Prostate gland (tissue), 2 donors: ENCODE measurements at places on chromosomes 1 and 21.

DNA sequence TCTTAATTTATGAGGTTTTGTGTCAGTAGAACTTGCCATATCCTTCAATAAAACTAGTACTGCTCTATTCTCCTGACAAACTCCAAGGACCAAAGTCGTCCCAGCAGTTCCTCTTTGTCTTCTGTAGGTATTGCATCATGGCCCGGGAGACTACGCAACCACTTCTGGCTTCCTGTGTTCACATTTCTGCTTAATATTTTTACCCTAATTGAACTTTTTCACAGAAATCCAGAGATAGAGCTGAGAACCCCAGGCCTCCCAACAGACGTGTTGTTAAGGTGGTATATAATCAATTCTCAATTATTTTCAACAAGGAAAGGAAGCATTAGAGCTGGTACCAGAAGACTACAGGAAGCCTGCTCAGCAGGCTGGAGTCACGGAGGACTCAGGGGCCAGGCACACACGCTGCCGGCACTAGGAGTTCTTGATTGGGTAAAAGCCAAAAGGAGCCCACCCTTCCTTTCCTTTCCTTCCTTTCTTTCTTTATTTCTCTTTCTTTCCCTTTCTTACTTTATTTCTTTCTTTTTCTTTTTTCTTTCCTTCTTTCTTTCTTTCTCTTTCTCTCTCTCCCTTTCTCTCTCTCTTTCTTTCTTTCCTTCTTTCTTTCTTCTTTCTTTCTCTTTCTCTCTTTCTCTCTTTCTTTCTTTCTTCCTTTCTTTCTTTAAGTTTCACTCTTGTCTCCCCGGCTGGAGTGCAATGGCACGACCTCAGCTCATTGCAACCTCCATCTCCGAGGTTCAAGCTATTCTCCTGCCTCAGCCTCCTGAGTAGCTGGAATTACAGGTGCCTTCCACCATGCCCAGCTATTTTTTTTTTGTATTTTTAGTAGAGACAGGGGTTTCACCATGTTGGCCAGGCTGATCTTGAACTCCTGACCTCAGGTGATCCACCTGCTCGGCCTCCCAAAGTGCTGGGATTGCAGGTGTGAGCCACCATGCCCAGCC is 173.7 kb downstream of the ZBTB18 start:
- H3K27ac ChIP-seq: no peak overlapping the region
- no peak overlapping the region for H3K4me3 ChIP-seq
- no peaks in the 10 kb centered on the region for H3K4me1 ChIP-seq
- H3K36me3 ChIP-seq: no peaks in the 10 kb centered on the region
- DNase-seq: no peak
- no peaks in the 10 kb centered on the region for H3K27me3 ChIP-seq

DNA sequence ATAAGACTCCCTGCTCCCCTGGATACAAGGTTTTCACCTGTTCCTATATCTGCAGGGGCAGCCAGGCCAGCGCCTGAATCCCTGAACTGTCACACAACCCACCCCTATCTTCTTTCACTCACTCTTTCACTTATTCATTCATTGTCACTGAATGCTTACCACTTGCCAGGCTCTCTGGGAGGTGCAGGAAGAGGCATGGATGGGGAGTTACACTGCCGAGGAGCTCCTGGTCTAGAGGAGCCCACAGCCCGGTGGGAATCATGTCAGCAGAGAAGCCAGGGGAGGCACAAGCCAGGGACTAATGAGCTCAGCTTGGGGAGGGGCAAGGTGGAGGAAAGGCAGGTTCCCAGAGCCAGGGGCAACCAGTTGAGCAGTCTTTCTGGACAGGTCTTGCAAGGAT is 155.8 kb downstream of the TRABD2B start:
- H3K4me1 ChIP-seq: no peaks in the 10 kb centered on the region
- DNase-seq: no peak
- no peak overlapping the region for H3K4me3 ChIP-seq
- H3K27me3 ChIP-seq: no peaks in the 10 kb centered on the region

GRCh38 chr1:163094182-163094581 is 25.0 kb downstream of the RGS4 start:
- H3K4me1 ChIP-seq: no peaks in the 10 kb centered on the region
- no peaks in the 10 kb centered on the region for H3K36me3 ChIP-seq
- H3K4me3 ChIP-seq: no peak overlapping the region
- DNase-seq: no peak
- no peak overlapping the region for H3K27ac ChIP-seq

DNA sequence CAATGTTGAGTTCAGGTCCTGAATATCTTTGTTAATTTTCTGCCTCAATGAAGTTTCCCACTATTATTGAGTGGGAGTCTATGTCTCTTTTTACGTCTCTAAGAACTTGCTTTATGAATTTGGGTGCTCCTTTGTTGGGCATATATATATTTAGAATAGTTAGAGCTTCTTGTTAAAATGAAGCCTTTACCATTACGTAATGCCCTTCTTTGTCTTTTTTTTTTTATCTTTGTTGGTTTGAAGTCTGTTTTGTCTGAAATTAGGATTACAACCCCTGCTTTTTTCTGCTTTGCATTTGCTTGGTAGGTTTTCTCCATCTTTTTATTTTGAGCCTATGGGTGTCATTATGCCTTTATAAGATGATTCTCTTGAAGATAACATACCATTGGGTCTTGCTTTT is 10.9 kb downstream of the CLCA4 start:
- DNase-seq: no peak
- no peaks in the 10 kb centered on the region for H3K27me3 ChIP-seq
- H3K4me3 ChIP-seq: no peak overlapping the region

DNA sequence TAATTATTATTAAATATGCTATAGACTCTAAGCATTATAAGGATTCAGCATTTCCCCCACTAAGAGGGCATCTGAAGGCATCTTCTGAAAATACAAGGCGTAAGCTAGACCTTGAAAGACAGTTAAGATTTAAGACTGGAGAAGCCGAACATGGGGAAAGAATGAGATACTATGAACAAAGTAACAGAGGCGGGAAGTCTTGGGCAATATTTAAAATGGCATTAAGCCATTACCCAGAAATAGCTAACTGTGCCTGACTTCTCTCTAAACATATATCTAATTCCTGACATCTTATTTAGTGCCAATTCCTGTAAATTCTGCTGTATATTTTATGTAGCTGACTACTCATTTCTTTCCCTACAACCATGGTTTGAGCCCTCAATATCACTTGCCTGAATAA is 20.9 kb downstream of the DPH5 start:
- H3K4me3 ChIP-seq: no peak overlapping the region
- H3K27ac ChIP-seq: peak overlapping the region; percentile 30
- H3K4me1 ChIP-seq: no peaks in the 10 kb centered on the region
- peak; percentile 19 for DNase-seq
- no peaks in the 10 kb centered on the region for H3K27me3 ChIP-seq
- no peaks in the 10 kb centered on the region for H3K36me3 ChIP-seq

- peak; percentile 80 for DNase-seq
- no peak overlapping the region for H3K4me3 ChIP-seq
- H3K36me3 ChIP-seq: no peaks in the 10 kb centered on the region
- H3K4me1 ChIP-seq: peaks cover 4% of the 10 kb centered on the region
Observed at GRCh38 chr1:3359756-3360440, 94.6 kb upstream of the ARHGEF16 start.

DNA sequence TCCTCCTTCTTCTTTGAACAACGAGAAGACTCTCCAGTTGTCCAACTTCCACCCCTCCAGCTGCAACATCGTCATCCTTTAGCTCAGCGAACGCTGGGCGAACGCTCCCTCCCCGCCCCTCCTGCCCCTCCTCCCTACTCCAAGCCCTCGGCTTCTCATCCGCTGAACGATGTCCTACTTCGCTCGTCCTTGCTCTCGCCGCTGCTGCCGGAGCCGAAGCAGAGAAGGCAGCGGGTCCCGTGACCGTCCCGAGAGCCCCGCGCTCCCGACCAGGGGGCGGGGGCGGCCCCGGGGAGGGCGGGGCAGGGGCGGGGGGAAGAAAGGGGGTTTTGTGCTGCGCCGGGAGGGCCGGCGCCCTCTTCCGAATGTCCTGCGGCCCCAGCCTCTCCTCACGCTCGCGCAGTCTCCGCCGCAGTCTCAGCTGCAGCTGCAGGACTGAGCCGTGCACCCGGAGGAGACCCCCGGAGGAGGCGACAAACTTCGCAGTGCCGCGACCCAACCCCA is at the start of gene BCAN:
BCAN (plus strand) TSS at position 357 of the 504 bp plus-strand sequence. CDS start 3,938 bp downstream, outside the sequence.
- H3K4me3 ChIP-seq: peak within 1 kb of the TSS; percentile 31
- DNase-seq: no peak
- no peaks in the 10 kb centered on the region for H3K4me1 ChIP-seq
- H3K27ac ChIP-seq: no peak within 1 kb of the TSS
- H3K36me3 ChIP-seq: no peaks in the 10 kb centered on the region
- H3K27me3 ChIP-seq: peaks cover 31% of the 10 kb centered on the region

- peak overlapping the region; percentile 18 for H3K27ac ChIP-seq
- H3K36me3 ChIP-seq: no peaks in the 10 kb centered on the region
- H3K4me1 ChIP-seq: peaks cover 7% of the 10 kb centered on the region
- no peak for DNase-seq
- no peaks in the 10 kb centered on the region for H3K27me3 ChIP-seq
Observed at GRCh38 chr1:119472080-119472818, 34.8 kb upstream of the HSD3B1 start.

DNA sequence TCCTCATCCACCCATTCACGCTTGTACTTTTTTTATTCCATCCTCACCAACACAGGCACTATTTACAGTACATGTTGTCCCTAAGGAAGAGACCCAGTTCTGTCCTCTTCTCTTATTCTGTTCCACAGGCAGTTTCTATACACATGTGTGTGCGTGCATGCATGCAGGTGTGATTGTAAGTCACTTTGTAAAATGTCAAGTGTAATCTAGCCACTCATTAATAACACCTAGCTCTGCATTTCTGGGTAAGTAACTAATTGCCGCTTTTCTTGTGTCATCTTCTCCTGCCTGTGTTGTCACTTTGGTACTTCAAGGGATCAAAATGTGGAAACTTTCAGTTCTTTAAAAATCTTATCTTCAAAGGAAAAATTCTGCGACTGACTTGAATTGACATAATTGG is 377.2 kb downstream of the SEC16B start:
- H3K27ac ChIP-seq: no peak overlapping the region
- DNase-seq: no peak
- no peaks in the 10 kb centered on the region for H3K27me3 ChIP-seq
- H3K4me1 ChIP-seq: no peaks in the 10 kb centered on the region
- H3K4me3 ChIP-seq: no peak overlapping the region

- H3K4me3 ChIP-seq: no peak overlapping the region
- no peak for DNase-seq
Observed at GRCh38 chr1:217332431-217333065, 298.3 kb downstream of the GPATCH2 start.

DNA sequence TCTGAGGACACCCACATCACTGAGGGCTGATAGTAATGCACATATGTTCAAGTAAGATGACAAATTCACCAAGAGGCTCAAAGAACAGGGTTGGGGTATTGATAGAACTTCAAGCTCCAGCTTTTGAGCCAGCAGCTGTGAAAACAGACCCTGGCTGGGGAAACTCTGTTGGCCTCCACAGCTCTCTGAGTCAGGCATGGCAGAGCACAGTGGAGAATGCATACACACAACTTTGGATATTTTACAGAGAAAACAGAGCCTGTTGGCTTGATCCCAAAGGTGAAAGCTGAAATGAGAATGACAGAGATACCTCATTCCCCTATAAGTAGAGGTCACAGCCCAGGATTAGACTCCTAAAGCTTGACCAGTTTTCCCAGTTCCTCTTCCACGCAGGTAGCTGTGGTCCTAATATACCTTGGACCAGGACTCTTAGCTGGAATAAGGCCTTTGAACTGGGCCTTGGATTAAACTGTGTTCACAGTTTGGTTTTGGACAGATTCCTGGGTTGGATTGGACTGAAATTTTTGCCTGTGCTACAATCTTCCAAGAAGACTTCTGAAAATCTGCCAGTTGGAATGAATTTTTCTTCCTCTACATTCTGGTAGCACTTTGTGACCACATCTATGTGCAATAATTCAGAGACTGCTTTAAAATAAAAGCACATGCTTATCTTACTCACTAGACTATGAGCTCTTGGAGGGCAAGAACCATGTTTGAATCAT is 101.6 kb upstream of the HMGB4 start:
- no peaks in the 10 kb centered on the region for H3K27me3 ChIP-seq
- no peak for DNase-seq
- H3K27ac ChIP-seq: no peak overlapping the region
- H3K4me1 ChIP-seq: no peaks in the 10 kb centered on the region

GRCh38 chr21:31498985-31499384 is 154.9 kb upstream of the TIAM1 start:
- no peaks in the 10 kb centered on the region for H3K36me3 ChIP-seq
- no peaks in the 10 kb centered on the region for H3K4me1 ChIP-seq
- no peak overlapping the region for H3K4me3 ChIP-seq

DNA sequence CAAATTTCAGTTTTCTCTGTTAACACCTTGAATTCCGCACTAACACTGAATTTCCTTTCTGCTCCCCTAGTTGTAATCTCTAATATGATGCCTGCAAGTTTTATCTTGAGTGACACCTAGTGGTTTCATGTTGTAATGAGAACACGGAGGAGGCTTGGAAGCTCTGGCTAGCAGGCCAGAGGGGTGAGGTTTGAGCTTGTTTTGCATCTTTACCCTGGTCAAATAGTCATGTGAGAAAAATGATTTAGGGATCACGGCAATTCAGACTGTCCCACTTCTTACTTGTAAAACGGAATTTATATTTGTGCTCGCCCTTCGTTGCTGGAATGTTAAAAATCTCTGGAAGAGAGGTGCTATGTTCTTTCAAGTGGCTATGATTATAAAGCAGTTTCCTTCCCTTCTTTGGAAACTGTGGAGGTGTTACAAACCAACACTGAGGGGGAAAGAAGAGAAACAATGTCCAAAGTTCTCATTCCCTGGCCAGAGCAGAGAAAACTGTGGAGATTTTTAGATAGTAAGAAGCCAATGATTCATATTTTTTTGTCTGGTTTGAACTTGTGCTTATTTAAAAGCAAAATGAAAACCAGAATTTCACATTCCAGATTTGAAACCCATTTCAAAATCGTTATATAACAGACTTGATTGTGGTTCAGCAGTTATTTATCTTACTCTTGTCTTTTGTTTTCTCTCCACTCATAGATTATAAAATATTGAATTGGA is 5.3 kb upstream of the MROH9 start:
- no peak overlapping the region for H3K4me3 ChIP-seq
- H3K36me3 ChIP-seq: no peaks in the 10 kb centered on the region
- peak; percentile 21 for DNase-seq
- H3K4me1 ChIP-seq: no peaks in the 10 kb centered on the region
- no peaks in the 10 kb centered on the region for H3K27me3 ChIP-seq

- no peaks in the 10 kb centered on the region for H3K4me1 ChIP-seq
- no peaks in the 10 kb centered on the region for H3K36me3 ChIP-seq
- H3K27ac ChIP-seq: no peak overlapping the region
- no peak overlapping the region for H3K4me3 ChIP-seq
- H3K27me3 ChIP-seq: no peaks in the 10 kb centered on the region
Observed at GRCh38 chr1:109903376-109903930, 7.2 kb upstream of the CSF1 start.

DNA sequence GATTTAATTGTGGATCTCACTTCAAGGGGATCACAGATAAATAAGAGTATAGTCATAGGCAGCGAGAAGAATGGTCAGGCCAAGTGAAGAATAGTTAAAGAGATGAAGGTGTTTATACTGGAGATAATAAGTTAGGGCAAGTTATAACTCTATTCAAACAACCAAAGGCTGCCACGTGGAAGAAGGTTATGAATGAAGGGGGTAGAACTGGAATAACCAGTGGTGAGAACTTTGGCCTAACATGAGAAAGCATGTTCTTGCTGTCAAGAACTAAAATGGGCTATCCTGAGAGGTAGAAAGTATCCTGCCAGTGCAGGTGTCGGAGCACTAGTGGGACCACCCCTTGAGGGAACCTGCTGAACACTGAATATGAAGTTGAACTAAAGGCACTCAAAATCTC is 49.6 kb upstream of the EDEM3 start:
- no peaks in the 10 kb centered on the region for H3K27me3 ChIP-seq
- H3K4me1 ChIP-seq: peaks cover 15% of the 10 kb centered on the region
- no peak overlapping the region for H3K4me3 ChIP-seq
